ENCODE measurements at places on chromosomes 1 and 21.

GRCh38 chr1:181126871-181127587 is 38.5 kb downstream of the IER5 start:
- no peak for DNase-seq

DNA sequence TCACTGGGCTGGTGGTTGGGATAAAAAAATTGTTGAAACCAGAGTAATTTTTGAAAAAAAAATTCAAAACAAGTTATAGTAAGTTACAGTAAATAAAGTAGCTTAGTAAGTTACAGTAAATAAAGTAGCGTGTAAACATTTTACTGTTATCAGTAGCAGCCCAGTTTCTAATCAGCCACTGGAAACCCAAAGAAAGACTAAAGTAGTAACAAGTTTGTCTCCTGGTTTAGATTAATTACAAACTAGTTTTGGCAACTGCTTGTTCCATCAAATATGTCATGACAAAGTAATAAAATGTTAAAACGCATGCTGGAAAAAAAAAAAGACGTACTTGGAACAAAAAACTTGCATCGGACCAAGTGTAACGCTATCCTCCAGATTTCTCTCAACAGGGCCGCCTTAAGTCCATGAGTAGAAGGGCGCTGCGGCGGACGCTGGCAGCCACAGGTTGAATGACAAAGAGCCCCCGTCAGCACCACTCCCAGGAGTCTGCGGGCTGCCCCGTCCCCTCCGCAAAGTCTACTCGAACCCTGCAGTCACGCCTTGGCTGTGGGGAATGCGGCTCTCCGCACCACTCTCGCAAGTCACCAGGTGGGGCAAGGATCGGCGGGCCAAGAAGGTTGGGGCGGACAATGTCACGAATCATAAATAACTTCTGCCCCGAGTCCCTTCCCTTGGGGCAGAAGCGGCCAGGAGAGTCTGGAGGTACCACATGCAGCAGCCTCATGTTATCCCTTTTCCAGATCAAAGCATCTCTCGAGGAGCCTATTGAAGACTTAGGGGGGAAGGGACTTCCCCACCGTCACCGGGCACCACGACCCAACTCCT is 837 bp downstream of the SLC16A1 start:
- DNase-seq: peak; percentile 20

DNA sequence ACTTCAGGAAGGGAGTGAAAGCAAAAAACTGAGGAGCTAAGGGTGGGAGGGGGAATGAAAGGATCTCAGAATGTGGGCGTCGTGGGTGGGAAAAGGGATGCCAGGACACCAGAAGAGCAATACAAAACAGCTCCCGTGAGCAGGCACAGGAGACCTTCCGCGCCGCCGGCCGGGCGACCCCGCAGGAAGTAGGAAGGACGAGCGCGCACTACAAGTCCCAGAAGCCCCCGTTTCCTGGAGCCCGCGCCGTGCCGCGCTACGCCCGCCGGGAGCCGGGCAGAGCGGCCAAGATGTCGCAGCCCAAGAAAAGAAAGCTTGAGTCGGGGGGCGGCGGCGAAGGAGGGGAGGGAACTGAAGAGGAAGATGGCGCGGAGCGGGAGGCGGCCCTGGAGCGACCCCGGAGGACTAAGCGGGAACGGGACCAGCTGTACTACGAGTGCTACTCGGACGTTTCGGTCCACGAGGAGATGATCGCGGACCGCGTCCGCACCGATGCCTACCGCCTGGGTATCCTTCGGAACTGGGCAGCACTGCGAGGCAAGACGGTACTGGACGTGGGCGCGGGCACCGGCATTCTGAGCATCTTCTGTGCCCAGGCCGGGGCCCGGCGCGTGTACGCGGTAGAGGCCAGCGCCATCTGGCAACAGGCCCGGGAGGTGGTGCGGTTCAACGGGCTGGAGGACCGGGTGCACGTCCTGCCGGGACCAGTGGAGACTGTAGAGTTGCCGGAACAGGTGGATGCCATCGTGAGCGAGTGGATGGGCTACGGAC is at the start of gene PRMT6:
TSS of gene PRMT6 (plus strand) at position 249 of the 771 bp plus-strand sequence. CDS start at position 291, 42 bp downstream.
- DNase-seq: peak; percentile 70

GRCh38 chr1:194047206-194047605 is 860.8 kb upstream of the B3GALT2 start:
- DNase-seq: no peak

- peak; percentile 24 for DNase-seq
Observed at GRCh38 chr1:184753608-184754475, 816 bp downstream of the EDEM3 start.

DNA sequence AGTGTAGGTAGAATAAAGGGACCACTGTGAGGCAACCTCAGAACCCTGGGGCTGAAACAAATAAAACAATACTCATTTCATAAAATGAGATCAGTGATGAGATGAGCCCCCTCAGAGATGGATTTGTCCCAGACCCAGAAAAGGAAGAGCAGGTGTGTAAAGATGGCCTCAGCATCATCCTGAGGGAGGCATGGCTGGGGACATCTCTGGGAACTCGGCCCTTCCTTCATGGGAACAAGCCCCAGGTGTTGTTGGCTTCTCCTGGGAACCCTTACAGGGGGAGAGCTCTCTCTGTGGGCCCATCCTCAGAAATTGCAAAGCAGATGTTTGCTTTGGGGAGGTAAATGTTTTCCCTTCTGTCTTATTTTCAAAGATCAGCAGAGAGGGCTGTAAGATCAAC is 133.2 kb upstream of the USP24 start:
- DNase-seq: no peak

DNA sequence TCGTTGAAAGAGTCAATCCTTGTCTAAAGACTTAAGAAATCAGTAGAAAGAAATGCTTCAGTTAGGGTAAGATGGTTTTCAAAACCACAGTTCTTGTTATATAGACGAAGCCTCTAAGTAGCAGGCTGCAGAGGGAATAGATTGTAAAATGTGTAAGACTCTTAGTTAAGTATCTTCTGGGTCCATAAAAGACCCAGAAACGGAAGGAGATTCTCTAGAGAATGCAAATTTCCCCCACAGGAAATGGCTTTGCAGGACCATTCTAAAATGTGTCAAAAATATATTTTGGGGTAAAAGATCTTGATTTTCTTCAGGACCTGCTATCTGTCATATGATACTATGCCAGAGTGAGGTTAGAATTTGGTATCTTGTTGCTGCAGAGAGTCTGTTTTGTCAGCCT is 13.4 kb downstream of the OR2T1 start:
- no peak for DNase-seq

DNA sequence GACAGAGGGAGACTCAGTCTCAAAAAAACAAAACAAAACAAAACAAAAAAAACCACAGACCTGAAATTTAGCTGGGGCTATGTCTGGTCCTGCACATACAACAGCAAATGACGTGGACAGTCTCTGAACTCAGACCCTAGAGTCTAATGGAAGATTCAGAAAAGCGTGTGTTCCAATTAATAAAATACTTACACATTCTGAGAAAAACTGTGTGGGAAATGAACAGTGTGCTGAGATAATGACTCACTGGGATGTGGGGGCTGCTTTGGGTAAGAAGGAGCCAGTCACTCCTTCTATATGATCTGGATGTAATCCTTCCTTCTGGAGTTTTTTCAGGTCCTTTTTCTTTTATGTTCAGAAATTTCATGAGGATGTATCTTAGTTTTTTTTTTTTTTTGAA is 29.4 kb downstream of the CLDN14 start:
- no peak for DNase-seq

DNA sequence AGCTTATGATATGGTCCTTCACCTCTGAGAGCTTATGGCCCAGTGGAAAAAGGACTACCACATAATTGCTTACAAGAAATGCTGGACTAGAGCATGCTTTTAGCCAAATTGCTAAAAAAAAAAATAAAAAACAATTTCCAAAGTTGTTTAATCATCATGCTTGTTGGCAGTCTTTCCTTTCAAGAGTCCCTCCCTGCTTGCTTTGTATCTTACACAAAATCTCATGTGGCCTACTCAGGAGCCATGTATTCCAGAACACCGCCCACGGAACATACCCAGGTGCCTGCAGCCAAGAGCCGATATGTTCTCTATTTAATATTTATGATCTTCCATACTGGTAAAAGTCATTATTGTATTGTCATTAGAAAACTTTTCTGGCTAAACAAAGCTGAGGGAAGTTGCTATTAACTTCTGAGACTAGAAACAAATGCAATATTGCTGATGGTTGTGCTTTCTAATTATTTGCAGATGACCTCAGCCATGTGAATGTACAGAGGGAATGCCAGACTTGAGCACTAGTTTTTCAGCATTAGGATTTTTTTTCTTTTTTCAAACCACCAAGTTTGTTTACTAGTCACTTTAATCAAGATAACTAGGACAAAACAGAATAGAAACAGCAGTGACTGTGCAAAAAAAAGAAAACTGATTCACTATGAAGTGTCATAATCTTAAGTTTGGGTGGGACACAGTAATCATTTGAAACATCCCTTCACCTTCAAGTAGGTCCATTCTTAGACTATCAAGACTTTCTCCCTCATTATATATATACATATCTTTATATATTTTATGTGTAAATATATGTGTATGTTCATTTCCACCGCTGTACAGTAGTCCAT is 129.3 kb upstream of the GORAB start:
- no peak for DNase-seq

GRCh38 chr1:200351826-200352549 is 57.8 kb downstream of the ZNF281 start:
- DNase-seq: no peak

GRCh38 chr21:29540289-29540688 is 241.6 kb downstream of the BACH1 start:
- DNase-seq: no peak

DNA sequence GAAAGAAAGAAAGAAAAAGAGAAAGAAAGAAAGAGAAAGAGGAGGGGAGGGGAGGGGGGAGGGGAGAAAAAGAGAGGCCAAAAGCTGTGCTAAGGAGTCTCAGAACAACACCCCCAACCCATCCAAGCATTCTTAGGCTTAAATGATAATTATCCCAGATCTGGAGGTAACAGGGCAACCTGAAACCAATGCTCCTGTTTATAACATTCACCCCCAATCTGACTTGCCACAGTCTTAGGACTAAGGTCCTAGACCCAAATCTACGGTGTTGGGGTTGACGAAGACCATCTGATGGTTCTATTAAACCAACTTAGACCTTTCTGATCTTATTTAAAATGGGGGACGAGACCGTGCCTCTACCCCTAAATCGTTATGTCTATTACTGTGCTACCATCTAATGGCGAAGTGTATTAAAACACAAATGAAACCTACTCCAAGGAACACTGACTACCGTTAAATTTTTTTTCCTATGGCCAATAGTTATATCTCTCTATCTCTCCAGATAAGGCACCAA is 119.3 kb upstream of the CDC42BPA start:
- DNase-seq: no peak

- no peak for DNase-seq
Observed at GRCh38 chr1:207134581-207134980, 30.5 kb downstream of the C4BPA start.

- DNase-seq: no peak
Observed at GRCh38 chr1:236920286-236920894, 83.9 kb downstream of the MT1HL1 start.

GRCh38 chr1:18927082-18927653 is 24.8 kb upstream of the ALDH4A1 start:
- no peak for DNase-seq

- DNase-seq: no peak
Observed at GRCh38 chr1:244705261-244706234, 52.6 kb downstream of the DESI2 start.
